ENCODE measurements at places on chromosomes 16 and 17.

GRCh38 chr16:60328152-60328551, 1594.0 kb upstream of the GOT2 start:
- DNase-seq: no peak

DNA sequence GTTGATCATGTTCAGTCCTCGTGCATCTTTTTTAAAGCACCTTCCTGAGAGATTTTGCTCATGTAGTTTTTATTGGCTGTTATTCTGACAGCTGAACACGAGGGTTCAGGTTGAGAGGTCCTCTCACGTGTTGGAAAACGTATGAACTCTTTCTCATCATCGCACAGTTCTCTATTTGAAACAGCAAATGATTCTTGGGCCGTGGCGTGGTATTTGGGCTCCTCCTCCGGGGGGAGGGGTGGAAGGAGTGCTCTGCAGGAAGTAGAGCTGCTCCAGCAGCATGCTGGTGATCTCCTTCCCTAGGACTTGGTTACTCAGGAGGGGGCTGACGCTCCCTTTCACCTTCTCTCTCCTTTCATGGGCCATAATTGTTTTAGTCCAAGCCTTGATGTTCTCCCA, 70.4 kb downstream of the KSR1 start:
- no peak for DNase-seq

DNA sequence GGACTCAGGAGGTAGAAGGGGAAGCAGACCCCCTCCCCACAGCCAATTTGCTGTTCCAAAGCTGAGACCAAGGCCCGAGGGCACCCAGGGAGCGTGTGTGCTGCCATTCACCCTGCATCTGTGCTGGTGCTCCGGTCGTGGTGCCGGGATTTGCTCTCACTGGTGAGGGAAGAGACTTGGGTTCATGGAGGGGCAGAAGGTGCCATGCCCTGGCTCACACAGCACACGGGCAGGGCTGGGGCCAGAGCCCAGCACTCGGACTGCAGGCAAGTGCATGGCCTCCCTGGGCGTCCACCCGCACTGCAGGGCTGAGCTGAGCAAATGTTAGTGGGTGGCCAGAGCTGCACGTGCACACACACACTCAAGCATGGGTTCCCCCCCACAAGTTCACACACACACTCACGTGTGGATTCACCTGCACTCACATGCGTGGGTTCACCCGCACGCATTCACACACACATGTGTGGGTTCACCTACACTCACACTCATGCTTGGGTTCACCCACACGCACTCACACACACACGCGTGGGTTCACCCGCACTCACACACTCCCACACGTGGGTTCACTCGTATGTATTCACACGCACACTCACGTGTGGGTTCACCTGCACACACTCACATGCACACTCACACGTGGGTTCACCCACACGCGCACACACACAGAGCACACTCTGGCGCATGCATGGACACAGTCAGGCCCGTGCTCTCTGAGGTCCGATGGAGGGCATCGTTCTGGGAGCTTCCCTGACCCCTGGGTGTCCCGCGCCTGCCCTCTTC, 57.0 kb upstream of the CBFA2T3 start:
- no peak for DNase-seq

GRCh38 chr16:17375461-17376304, 95.1 kb downstream of the XYLT1 start:
- no peak for DNase-seq

DNA sequence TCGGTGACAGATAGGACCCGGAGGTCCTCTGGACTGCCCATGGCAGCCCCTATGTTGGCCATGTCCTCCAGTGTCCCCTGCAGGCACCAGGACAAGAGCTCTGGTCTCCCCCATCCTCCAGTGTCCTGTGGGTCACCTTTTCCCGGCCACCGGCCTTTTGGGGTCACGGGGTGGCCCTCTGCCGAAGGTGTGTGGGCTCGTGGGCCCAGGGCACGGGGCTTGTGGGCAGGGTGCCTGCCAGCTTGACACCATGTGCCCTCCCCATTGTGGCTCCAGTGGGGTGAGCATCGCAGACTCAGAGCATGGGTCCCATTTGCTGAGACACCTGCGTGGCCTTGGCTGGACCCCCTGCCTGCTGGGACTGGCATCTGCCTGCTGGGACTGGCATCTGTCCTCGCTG, 18.1 kb downstream of the GSE1 start:
- no peak for DNase-seq

DNA sequence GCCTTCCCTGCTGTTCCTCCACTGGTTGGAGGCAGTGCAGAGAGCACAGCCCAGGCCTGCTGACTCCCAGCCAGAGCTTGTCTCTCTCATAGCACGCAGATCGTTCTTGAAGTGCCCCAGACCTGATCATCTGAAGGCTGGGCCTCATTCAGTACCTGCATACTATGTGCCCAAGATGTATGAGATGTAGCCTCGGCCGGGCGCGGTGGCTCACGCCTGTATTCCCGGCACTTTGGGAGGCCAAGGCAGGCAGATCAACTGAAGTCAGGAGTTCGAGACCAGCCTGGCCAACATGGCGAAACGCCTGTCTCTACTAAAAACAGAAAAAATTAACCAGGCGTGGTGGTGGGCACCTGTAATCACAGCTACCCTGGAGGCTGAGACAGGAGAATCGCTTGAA, 31.0 kb downstream of the WNT3 start:
- DNase-seq: no peak

DNA sequence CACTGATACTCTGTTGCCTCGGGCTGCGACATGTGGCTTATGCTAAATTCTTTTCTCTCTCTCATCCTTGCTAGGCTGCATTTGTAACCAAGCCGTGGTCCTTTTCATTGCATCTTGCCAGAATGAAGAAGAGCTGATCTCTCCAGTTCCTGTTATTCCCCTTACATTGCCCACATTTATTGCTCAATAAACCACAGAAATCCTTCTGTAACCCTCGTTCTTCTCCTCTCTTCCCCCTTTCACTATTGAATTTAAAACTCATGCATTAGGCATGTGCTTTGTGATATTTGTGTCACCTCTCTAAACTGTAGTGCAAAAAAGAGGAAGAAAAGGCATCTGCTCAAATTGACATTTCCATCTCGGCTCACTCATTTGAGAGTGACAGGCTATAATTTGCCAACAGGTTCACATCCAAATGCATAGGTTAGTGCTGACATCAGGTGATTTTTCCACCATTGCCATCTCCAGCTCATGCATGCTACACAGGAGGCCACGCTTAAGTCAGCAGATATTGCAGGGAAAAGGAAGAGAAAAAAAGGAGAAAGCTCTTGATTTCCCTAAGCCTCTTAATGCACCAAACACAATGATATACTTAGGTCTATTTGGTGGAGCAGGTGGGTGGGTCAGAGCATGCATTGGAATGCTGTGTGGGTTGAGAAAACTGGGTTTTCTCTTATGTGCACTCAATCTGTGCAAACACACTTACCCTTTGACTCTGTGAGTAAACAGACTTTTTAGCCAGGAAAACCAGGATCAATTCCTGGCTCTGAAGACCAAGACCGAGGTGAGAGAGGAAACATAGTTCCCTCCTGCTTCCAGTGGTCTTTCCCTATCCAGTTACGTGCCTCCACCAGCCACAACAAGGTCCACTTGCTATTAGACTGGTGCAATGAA, 642.7 kb downstream of the HS3ST4 start:
- DNase-seq: no peak

GRCh38 chr16:3797904-3798811, 80.8 kb upstream of the TRAP1 start:
- DNase-seq: no peak

GRCh38 chr16:3651461-3652372, 2.8 kb upstream of the DNASE1 start:
- DNase-seq: no peak

DNA sequence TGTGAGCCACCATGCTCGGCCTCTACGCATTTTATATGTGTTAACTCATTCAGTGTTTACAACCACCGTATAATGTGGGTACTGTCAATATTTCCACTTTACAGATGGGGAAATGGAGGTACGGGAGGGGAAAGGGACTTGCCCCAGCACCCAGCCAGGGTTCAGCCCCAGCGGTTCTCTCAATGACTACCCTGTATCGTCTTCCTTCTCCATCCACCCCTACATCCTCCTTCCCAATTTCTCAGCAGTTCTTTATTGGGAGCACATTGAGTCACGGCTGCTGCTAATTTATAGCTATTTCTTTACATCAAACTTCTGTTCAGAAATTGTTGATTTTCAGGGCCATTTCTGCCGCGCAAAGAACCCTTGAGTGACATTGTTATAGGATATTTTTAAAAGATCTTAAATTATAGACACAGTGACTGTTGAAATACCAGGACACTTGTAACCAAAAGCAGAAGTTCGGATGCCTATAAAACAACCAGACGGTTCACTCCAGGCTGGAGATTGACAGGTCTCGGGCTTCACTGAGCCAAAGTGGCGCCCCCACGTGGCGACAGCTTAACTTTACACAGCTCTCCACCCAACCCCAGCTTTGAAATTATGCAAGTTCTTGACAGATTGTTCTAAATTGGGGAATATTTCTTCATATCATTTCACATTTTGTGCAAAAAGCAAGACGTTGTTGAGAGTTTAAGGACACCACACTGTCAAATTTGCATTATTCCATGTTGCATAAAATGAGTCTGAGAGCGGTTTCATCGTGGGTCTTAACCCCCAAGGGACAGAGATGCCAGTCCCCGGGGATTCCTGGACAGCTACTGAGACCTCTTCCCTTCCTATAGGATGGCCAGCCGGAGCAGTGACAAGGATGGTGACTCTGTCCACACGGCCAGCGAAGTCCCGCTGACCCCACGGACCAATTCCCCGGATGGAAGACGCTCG, 11.8 kb downstream of the SYT17 start:
- no peak for DNase-seq

DNA sequence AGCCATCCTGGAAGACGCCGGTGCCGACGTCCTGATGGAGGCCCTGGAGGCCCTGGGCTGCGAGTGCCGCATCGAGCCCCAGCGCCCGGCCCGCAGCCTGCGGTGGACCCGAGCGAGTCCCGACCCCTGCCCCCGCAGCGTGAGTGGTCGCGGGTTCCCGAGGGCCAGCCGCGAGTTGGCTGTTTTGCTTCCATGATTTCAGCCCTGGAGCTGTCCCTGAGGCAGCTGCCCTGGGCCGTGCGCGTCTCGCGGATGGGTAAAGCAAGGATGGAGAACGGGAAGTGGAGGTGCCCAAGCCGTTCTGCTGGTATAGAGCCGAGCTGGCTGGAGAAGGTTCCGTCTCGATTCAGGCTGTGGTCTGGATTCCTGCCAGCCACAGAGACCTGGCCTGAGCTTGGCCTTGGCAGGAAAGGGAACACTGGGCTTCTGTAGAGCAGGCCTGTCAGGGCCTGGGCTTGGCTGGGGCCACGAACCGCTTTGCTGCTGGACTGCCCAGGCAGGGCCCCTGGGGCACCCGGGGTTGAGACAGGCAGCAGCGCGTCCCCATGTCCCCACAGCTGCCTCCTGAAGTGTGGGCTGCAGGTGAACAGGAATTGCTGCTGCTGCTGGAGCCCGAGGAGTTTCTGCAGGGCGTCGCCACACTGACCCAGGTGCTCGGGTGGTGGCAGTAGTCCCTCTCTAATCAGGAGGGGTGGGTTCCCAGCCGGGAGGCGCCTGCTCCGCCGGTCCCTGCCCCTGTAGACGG, 941 bp upstream of the MRPS34 start:
- no peak for DNase-seq

- DNase-seq: no peak
Measured at GRCh38 chr16:78551487-78552085, 452.1 kb downstream of the WWOX start.

DNA sequence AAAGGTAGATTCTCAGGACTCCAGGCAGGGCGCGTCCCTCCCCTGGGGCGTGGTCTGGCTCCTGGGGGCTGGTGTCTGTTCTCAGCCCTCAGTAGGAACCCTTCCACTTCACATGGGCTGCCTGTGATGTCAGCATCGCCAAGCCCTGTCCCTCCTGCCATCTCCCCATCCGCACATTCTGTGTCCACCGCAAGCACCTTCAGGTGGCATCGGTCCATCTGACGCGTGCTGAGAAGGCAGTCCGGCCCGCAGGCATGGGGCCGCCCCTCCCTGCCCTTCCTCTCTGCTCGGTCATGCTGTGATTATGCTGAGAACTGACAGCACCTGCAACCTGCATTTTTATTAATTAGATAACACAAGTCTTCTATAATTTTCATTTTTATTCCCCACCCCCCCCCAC, 12.7 kb upstream of the DNAH17 start:
- DNase-seq: no peak

- no peak for DNase-seq
Measured at GRCh38 chr17:47812146-47812920, 9.3 kb downstream of the OSBPL7 start.

DNA sequence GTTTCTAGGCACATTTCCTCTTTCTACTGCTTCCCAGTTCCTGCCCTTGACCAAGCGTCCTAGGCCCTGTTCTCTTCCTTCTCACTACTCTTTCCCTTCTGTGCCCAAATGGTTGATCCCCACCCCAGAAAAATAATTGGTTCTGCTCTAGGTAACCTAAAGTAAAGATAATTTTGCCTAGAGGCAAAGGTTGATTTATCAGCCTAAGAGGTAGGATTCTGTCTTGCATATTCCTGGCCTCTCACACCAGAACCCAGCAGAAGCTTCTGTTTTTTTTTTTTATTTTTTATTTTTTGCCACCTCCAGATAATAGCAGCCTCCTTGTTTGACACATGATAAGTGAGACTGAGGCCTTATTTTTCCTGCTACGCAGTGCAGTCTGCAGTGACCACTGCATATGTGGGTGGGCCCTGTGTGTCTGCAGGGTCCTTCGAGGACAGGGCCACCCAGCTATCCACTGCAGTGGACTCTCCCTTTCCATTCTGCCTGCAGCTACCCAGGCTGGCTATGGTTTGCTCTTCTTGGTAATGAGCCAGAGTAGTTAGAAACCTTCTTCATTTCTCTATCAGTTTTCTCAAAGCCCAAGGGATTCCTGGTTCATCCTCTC, 701 bp downstream of the PIPOX start:
- DNase-seq: no peak

- no peak for DNase-seq
Measured at GRCh38 chr16:85416228-85417109, 196.7 kb upstream of the GSE1 start.

GRCh38 chr16:79195938-79196337, 404.6 kb downstream of the MAF start:
- DNase-seq: no peak

DNA sequence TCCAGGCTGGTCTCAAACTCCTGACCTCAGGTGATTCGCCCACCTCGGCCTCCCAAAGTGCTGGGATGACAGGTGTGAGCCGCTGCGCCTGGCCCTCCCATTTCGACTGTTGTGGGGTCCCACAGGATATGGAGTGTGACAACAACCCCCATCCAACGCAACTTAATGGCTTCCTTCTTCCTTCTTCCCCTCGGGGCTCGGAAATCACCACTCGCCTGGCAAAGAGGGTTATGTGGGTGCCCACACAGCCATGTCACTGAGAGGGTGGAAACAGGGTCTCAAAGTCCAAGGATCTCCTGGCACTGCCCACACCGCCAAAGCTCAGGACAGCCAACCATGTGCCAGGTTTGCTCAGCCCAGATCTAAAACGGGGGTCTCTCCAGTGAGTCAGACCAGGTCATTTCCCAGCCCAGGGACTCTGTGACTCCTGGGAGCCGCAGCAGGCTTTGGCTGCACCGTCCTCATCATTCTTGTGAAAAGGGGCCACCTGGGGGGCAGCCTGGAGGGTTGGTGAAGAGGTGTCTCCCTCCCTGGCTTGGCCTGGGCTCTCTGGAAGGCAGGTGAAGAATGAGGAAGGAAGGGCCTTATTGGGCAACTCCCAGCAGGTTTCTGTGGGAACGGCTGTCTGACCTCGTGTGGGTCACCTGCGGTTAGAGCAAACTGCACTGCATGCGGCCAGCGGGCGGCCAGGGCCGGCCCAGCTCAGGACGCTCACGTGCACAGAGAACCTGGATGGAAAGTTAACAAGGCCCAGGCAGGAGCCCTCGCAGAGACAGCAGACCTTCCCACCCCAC, 25.3 kb upstream of the LITAF start:
- no peak for DNase-seq
